Gastrocnemius medialis (tissue), 4 donors: ENCODE measurements at places on chromosomes 1 and 21. TPM values are rescaled to one million over a fixed set of nuclear protein-coding genes. Genes with fewer than 3 reads are reported as not detected.

RABIF gene
- total RNA-seq: 4.3 TPM

ELF3 gene
- total RNA-seq: not detected

TNFRSF1B gene
- total RNA-seq: 22.8 TPM

ATAD3C gene
- not detected for total RNA-seq

TRIM46 gene
- not detected for total RNA-seq

PTGER3 gene
- total RNA-seq: 0.29 TPM

CCDC181 gene
- total RNA-seq: 0.80 TPM

UBE2U gene
- not detected for total RNA-seq
